ENCODE measurements at places on chromosomes 7 and 10. TPM values are rescaled to one million over a fixed set of nuclear protein-coding genes. Genes with fewer than 3 reads are reported as not detected.

The GPR37 gene
- total RNA-seq: 0.10 TPM

The TEX36 gene
- not detected for total RNA-seq

The BLNK gene
- total RNA-seq: 3.6 TPM

The RADIL gene
- not detected for total RNA-seq

The OPALIN gene
- total RNA-seq: not detected

The MKI67 gene
- total RNA-seq: 1.8 TPM

The C7orf57 gene
- not detected for total RNA-seq

The ELOVL3 gene
- not detected for total RNA-seq

The CH25H gene
- 0.63 TPM for total RNA-seq

The ADRA2A gene
- total RNA-seq: 0.21 TPM

The GLI3 gene
- 0.10 TPM for total RNA-seq

The PPA1 gene
- 133 TPM for total RNA-seq

The BMS1 gene
- total RNA-seq: 14.5 TPM

The CYP26C1 gene
- total RNA-seq: not detected

The ANKMY2 gene
- total RNA-seq: 6.7 TPM

The SGCE gene
- total RNA-seq: 4.6 TPM

The RBM20 gene
- 1.0 TPM for total RNA-seq

The SEMA3E gene
- total RNA-seq: not detected

The MLLT10 gene
- total RNA-seq: 37.5 TPM

The INA gene
- total RNA-seq: 0.10 TPM

The SLC26A5 gene
- not detected for total RNA-seq

The MSMB gene
- total RNA-seq: not detected

The MNX1 gene
- total RNA-seq: not detected

The AGAP3 gene
- 23.6 TPM for total RNA-seq

The AKR1B15 gene
- total RNA-seq: not detected

The H2BK1 gene
- not detected for total RNA-seq

The TLX1 gene
- not detected for total RNA-seq

The PRPS1L1 gene
- total RNA-seq: 0.31 TPM

The KEL gene
- total RNA-seq: 0.10 TPM

The TBRG4 gene
- 51.9 TPM for total RNA-seq

The LRIT1 gene
- not detected for total RNA-seq

The LEP gene
- total RNA-seq: not detected

The CYP2C19 gene
- not detected for total RNA-seq

The PTF1A gene
- total RNA-seq: not detected

The IFIT1B gene
- 0.10 TPM for total RNA-seq

The C1QL3 gene
- not detected for total RNA-seq

The HOGA1 gene
- not detected for total RNA-seq

The GRID2IP gene
- total RNA-seq: 0.21 TPM

The GRM3 gene
- total RNA-seq: not detected

The HDAC9 gene
- 20.9 TPM for total RNA-seq

The GNAI1 gene
- total RNA-seq: 0.73 TPM

The PANK1 gene
- total RNA-seq: 0.52 TPM

The CUZD1 gene
- total RNA-seq: 0.42 TPM

The CYP3A5 gene
- 0.10 TPM for total RNA-seq

The TMEM248 gene
- 82.9 TPM for total RNA-seq

The NCF1 gene
- total RNA-seq: 23.0 TPM

The CCDC3 gene
- total RNA-seq: 0.21 TPM

The TRPV5 gene
- not detected for total RNA-seq

The STEAP1 gene
- 0.21 TPM for total RNA-seq

The SOSTDC1 gene
- not detected for total RNA-seq

The PIP gene
- total RNA-seq: not detected

The MCM10 gene
- total RNA-seq: 0.42 TPM

The UFSP1 gene
- total RNA-seq: 1.5 TPM

The FAM25C gene
- not detected for total RNA-seq

The GSTO2 gene
- 0.84 TPM for total RNA-seq

The ANXA8 gene
- total RNA-seq: 0.31 TPM

The NODAL gene
- not detected for total RNA-seq

The MET gene
- total RNA-seq: 3.9 TPM

The PAX4 gene
- not detected for total RNA-seq

All from mononuclear cell (primary cell).